Small intestine (tissue), 16 donors: ENCODE measurements at places on chromosomes 12 and 14. TPM values are rescaled to one million over a fixed set of nuclear protein-coding genes. Genes with fewer than 3 reads are reported as not detected.

Gene CRY1
- 12.8 TPM for polyA plus RNA-seq

Gene KRT2
- polyA plus RNA-seq, result not detected

Gene LPAR5
- polyA plus RNA-seq, result 8.8 TPM

Gene HCAR1
- not detected for polyA plus RNA-seq

Gene NXPH4
- polyA plus RNA-seq, result not detected

Gene DIO2
- 0.96 TPM for polyA plus RNA-seq

Gene RPS6KA5
- polyA plus RNA-seq, result 5.1 TPM

Gene RTN1
- 34.4 TPM for polyA plus RNA-seq

Gene GPR68
- not detected for polyA plus RNA-seq

Gene CELA1
- 0.09 TPM for polyA plus RNA-seq

Gene CLEC12A
- polyA plus RNA-seq, result not detected
